ENCODE measurements at places on chromosomes 1 and 21.

DNA sequence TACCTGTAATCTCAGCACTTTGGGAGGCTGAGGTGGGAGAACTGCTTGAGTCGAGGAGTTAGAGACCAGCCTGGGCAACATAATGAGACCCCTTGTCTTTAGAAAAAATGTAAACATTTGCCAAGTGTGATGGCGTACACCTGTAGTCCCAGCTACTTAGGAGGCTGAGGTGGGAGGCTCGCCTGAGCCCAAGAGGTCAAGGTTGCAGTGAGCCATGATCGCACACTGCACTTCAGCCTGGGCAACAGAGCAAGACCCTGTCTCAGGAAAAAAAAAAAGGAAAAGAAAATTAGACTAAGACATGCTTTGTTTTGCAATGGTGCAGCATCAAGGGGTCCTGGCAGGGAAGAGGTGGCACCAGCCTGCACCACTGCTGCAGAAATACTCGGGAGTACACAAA lies 16.8 kb upstream of the GPR157 start:
- DNase-seq = no peak

GRCh38 chr21:17514124-17514845 lies 1.4 kb downstream of the CXADR start:
- DNase-seq = no peak

DNA sequence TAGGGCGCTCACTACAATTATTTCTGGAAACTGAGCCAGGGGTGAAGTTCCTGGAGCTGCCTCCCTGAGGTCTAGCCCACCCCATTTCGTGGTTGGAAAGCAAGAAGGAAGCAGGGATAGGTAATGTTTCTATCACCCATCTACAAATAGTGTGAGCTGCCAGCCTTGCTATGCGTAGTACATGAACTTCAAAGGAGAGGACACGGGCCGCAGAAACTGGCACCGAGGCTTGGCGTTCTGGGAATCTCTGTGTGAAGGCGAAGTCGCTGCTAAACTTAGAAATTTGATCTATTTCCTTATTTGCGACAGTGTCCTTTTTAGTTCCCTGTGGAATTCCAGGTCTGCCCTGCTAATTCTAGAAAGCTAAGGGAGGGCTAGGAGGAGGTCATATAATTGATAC lies 49.6 kb upstream of the NTPCR start:
- DNase-seq = no peak

DNA sequence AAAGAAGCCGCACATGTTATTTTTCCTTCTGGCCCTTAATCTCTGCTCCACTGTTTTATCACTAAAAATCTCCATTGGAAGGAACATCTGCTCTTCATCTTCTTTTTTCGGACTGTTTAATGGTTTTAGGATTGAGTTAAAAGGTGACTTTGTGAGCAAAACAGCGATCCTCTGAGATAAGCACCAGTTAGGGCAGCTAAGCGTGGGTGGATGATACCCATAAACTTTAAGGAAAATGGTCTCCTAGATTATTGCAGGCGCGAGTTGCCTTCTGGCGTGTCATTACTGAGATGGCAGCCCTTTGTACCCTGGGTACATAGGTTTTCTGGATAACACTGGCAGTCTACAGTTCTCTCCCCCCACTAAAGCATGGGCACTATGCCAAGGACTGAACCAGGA lies 44.0 kb upstream of the HMGB4 start:
- no peak for DNase-seq

DNA sequence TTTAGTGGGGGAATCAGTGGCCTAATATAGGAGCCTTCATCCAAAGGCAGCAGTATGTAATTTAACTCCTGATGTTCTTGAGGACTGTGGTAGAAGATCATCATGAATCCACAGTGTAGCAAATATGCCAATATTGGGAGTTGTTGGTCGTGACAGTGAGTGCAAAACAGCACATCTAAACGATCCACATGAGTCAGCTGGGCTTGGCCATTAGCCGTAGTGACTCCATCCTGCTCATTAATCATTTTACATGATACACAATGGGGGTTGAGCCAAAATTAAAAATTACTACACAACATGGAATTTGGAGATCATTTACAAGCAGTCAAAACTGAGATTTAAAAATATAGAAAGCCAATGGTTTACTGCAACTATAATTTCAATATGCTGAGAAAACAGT lies 653.9 kb upstream of the CAMK1G start:
- DNase-seq = no peak

GRCh38 chr1:182392050-182393028 lies 749 bp upstream of the GLUL start:
- DNase-seq = no peak

GRCh38 chr1:205315008-205315618 lies 6.4 kb downstream of the NUAK2 start:
- DNase-seq = no peak

- DNase-seq = no peak
These were observed 694.6 kb downstream of the USP25 start for GRCh38 chr21:16424331-16424751.

Data from NCI-H748 treated with DMSO at 0.1 percent for 48 hours (cell line).